Sigmoid colon (tissue), 7 donors: ENCODE measurements at places on chromosomes 4 and X. TPM values are rescaled to one million over a fixed set of nuclear protein-coding genes. Genes with fewer than 3 reads are reported as not detected.

GRCh38 chr4:98204236-98204553 is 57.0 kb upstream of the RAP1GDS1 start:
- no peak overlapping the region for H3K27ac ChIP-seq
- H3K36me3 ChIP-seq, result no peaks in the 10 kb centered on the region
- no peaks in the 10 kb centered on the region for H3K4me1 ChIP-seq
- H3K4me3 ChIP-seq, result no peak overlapping the region

The ERAS gene
- not detected for total RNA-seq

- H3K36me3 ChIP-seq, result no peaks in the 10 kb centered on the region
- no peaks in the 10 kb centered on the region for H3K27me3 ChIP-seq
These were observed 77.1 kb upstream of the ATXN3L start for GRCh38 chrX:13396924-13397323.

The NXF2B gene
- not detected for total RNA-seq

The AREG gene
- 12.5 TPM for total RNA-seq

DNA sequence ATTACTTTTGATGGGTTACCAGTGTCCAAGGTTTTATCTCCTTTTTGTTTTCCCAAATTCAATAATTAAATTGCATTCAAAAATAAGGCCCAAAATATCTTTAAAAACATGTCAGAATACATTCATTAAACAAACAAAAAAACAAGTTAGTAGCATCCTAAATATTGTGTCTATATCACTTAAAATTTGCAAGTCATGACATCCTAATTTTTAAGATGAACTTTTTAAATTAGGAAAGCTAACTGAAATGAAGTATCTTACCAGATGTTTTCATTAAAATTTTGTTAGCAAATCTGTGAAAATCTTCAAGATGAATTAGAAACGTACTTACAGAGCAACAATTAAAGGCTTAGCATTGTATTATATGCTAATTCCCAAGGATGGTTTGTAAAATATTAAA is 962 bp upstream of the CFAP299 start:
- H3K4me3 ChIP-seq, result no peak overlapping the region
- H3K27me3 ChIP-seq, result no peaks in the 10 kb centered on the region
- H3K4me1 ChIP-seq, result peaks cover 7% of the 10 kb centered on the region
- no peak for DNase-seq

The ZDHHC15 gene
- total RNA-seq, result 6.4 TPM

GRCh38 chrX:15468036-15468435 is 25.1 kb downstream of the PIR start:
- no peaks in the 10 kb centered on the region for H3K4me1 ChIP-seq
- no peak overlapping the region for H3K27ac ChIP-seq
- no peaks in the 10 kb centered on the region for H3K36me3 ChIP-seq
- no peaks in the 10 kb centered on the region for H3K27me3 ChIP-seq

DNA sequence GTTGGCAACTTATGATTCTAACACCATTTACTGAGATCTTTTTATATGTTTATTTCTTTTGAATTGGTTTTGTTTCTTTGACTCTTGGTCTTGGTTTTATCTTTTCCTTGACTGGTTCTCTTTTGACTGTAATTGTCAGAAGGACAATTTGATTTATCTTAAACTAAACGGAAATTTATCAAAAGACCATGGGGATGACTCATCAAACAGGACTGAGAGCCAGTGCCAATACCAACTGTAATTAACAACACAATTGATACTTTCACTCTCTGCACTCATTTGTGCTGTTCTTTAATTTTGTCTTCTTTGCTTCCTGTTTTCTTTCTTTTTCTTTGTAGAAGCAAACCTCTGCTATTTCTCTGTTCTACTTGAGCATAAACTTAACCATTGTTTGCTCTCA is 776.8 kb downstream of the CCSER1 start:
- H3K27me3 ChIP-seq, result no peaks in the 10 kb centered on the region
- H3K27ac ChIP-seq, result no peak overlapping the region
- no peak for DNase-seq
- H3K36me3 ChIP-seq, result no peaks in the 10 kb centered on the region
- no peaks in the 10 kb centered on the region for H3K4me1 ChIP-seq

GRCh38 chrX:139538907-139539790 is 8.6 kb downstream of the F9 start:
- H3K36me3 ChIP-seq, result no peaks in the 10 kb centered on the region
- H3K4me1 ChIP-seq, result no peaks in the 10 kb centered on the region
- no peak overlapping the region for H3K4me3 ChIP-seq
- H3K27me3 ChIP-seq, result no peaks in the 10 kb centered on the region

DNA sequence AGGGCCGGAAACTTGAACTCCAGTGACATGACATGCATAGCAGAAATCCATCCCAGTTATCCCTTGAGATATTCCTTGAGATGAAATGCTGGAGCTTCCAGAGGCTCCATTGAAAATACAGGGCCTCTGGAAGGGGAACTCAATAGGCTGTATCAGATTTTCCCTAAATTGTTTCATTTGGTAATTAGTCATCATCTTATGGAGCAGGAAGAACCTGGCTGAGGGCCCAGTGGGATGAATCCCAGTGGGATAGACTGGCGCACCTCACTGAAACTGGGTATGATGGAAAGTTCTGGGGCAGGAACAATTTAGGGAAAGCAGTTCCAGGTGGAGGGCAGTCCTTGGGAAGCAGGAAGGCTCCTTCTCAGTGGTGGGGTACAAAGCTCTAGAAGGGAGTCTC is 307.8 kb upstream of the DIPK2B start:
- no peaks in the 10 kb centered on the region for H3K27me3 ChIP-seq
- H3K27ac ChIP-seq, result peak overlapping the region; percentile 78
- H3K4me1 ChIP-seq, result peaks cover 8% of the 10 kb centered on the region
- no peak overlapping the region for H3K4me3 ChIP-seq
- DNase-seq, result no peak

The PDE6B gene
- total RNA-seq, result 5.4 TPM

DNA sequence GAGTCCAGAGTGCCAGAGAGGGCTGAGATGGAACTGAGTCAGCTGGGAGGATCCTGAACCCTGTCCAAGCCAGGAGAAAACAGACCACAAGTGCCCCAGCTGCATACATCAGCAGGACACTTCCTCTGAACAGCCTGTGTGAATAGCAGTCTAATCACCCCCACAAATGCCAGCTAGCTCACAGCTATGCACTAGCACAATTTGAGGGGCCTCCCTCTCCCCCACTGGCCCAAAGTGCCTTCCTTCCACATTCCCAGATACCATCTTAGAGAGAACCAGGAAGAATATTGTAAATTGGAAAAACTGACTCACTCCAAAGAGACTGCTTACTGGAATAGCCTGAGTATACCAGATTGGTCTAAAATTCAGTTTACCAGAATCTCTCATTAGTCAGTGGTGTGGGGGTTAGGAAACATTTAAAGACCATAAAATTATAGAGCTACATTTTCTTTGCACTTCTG is 292.6 kb upstream of the KLF3 start:
- no peaks in the 10 kb centered on the region for H3K36me3 ChIP-seq
- no peak overlapping the region for H3K27ac ChIP-seq
- DNase-seq, result no peak
- no peaks in the 10 kb centered on the region for H3K4me1 ChIP-seq

DNA sequence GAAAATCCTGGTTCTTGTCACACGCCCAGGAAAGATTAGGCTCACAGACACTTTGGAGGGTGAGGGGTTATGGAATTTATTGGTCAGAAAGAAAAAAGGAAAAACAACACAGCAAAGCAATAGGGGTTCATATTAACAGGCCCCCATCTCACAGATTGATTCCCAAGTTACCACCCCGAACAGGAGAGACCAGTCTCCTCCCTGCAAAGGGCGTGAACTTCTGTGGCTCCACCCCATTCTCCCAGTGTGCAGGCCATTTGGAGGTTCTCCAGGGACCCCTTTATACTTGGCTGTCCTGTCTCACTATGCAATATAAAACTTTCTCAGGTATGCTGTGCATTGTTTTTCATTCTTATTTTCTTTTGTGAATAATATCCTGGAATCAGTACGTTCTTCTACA is 7.4 kb downstream of the FGF2 start:
- no peak overlapping the region for H3K4me3 ChIP-seq
- H3K36me3 ChIP-seq, result no peaks in the 10 kb centered on the region
- no peaks in the 10 kb centered on the region for H3K27me3 ChIP-seq
- peaks cover 94% of the 10 kb centered on the region for H3K4me1 ChIP-seq
- H3K27ac ChIP-seq, result peak overlapping the region; percentile 16

DNA sequence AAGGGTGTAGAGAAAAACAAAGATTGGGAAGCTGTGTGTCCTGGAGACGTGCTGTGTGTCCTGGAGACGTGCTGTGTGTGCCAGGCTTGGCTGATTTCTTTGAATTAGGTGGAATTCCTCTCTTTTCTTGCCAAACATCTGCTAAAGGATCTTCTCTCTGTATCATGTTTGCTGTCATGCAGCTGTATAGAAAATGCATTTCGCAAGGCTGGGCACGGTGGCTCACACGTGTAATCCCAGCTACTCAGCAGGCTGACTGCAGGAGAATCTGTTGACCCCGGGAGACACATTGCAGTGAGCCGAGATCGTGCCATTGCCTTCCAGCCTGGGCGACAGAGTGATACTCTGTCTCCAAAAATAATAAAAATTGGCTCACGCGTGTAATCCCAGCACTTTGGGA is 187.0 kb downstream of the CRLF2 start:
- H3K27me3 ChIP-seq, result no peaks in the 10 kb centered on the region
- no peak overlapping the region for H3K27ac ChIP-seq
- H3K36me3 ChIP-seq, result no peaks in the 10 kb centered on the region
- DNase-seq, result no peak
- H3K4me1 ChIP-seq, result no peaks in the 10 kb centered on the region

DNA sequence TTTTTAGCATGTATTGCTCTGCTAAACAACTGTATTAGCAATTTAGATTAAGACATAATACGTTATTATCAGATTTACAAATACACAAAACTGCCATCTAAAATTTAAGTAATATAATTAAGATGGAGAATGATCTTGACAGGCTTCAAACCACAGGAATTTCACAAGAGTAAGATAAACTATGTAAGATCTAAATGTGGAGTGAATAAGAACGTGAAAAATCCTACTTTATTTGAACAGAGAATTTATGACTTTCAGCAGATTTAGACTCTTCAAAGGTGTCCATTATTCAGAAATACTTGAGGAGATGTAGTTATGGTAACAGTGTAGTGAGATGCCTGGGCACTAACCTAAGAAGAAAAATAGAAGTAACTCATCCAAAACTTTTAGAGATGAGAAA is 73.2 kb downstream of the SLC4A4 start:
- DNase-seq, result no peak
- no peaks in the 10 kb centered on the region for H3K4me1 ChIP-seq
- no peak overlapping the region for H3K27ac ChIP-seq
- no peaks in the 10 kb centered on the region for H3K27me3 ChIP-seq
- no peaks in the 10 kb centered on the region for H3K36me3 ChIP-seq
- H3K4me3 ChIP-seq, result no peak overlapping the region

The RTL9 gene
- total RNA-seq, result under 0.01 TPM
